A172 (cell line): ENCODE measurements at places on chromosomes 2 and 18. TPM values are rescaled to one million over a fixed set of nuclear protein-coding genes. Genes with fewer than 3 reads are reported as not detected.

SLC4A5 gene
- total RNA-seq, result 0.07 TPM in 1 of 2 replicates, not detected in the other

RGPD3 gene
- total RNA-seq, result 0.21 and 0.36 TPM in 2 replicates

- no peak for DNase-seq
Measured at GRCh38 chr2:119012345-119013301, 70.6 kb downstream of the MARCO start.

DNA sequence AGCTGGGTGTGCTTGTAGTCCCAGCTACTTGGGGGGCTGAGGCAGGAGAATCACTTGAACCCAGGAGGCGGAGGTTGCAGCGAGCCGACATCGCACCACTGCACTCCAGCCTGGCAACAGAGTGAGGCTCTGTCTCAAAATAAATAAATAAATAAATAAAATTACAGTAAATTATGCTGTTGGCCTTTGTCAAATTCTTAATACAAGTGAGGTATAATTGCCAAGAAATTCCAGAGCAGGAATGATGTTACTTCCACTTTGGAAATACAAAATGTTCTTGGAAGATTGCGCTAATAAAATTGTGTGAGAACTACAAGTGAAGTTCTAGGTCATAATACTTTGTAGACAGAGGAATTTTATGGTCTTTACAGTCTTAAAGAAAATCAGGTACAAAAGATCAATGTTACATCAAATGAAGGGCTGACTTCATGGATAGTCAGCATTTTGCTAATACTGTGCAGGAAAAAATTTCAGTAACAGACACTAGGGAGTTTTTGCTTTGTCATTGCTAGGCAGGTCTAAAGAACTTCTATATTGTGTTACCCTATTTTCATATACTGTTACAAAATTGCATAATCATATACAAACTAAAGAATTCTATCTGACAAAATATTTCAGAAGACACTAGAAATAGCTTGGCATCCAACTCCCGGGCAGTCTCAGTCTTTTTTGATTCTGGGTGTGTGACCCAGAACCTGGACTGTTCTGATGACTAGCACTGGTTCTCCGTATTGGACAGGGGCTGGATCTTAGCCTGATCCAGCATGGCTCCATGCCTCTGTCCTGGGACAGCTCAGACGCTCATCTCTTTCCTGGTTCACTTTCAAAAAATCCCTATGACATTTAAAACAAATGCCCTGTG, 76.0 kb upstream of the STK17B start:
- DNase-seq, result no peak

GRCh38 chr2:8872821-8873432, 35.5 kb upstream of the KIDINS220 start:
- peak; percentile 52 for DNase-seq

ZNF385B gene
- 0.22 TPM in 1 of 2 replicates, not detected in the other for total RNA-seq

DPY30 gene
- 178 and 233 TPM in 2 replicates for total RNA-seq

- no peak for DNase-seq
Measured at GRCh38 chr18:26941584-26941983, 76.1 kb upstream of the AQP4 start.

- DNase-seq, result no peak
Measured at GRCh38 chr2:226187156-226187555, 612.5 kb downstream of the IRS1 start.

CCDC138 gene
- total RNA-seq, result 18.8 and 21.3 TPM in 2 replicates

GRCh38 chr2:241037498-241037897, 39.1 kb downstream of the SNED1 start:
- DNase-seq, result no peak

KHK gene
- 8.7 and 10.3 TPM in 2 replicates for total RNA-seq

DNA sequence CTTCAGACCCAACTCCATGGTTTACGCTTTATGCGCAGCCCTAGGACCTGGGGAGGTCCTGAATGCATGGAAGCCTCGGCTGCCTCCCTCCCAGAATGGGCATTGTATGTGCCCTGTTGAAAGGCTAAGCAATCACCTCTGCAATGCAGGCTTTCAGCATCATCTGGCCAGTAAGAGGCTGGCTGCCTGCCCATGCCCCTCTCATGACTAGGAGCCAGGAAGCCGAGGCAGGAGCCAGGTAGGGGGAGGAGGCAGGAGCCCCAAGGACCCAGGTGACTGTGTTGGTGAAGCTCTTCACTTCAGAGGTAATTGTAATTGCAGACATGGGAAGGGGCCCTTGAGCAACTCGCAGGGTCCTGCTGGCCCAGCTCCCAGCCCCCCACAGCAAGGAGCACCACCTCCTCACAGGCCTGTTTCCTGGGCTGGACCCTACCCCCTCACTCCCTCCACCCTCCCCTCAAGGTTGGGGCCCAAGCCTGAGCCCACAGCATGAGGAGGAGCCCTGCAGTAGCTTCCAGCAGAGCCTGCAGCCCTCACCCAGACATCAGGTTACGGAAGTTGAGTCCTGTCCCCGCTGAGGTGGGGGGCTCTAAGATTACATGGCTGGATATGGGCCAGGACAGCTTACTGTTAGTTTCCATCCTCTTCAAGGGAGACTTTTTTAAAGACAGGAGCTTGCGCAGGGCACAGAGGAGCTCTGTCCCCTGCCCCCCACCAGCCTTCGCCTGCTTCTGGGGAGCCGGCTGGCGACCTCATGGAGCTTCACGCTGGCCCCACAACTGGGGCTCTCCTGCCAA, 21.9 kb downstream of the CRACDL start:
- peak; percentile 21 for DNase-seq
